ENCODE measurements at places on chromosomes 7 and 10. TPM values are rescaled to one million over a fixed set of nuclear protein-coding genes. Genes with fewer than 3 reads are reported as not detected.
A peak's percentile ranks its signal among the peaks of the same experiment; 100 is the strongest.

SORBS1 gene
- total RNA-seq = 31.4 TPM

HGF gene
- total RNA-seq = 4.9 TPM

- H3K27ac ChIP-seq = no peak overlapping the region
- H3K4me1 ChIP-seq = no peaks in the 10 kb centered on the region
- no peak for DNase-seq
- H3K36me3 ChIP-seq = peaks cover 20% of the 10 kb centered on the region
Measured at GRCh38 chr10:97483921-97484320, 14.3 kb downstream of the MMS19 start.

- H3K27me3 ChIP-seq = no peaks in the 10 kb centered on the region
- no peak overlapping the region for H3K27ac ChIP-seq
- peak; percentile 27 for DNase-seq
- no peaks in the 10 kb centered on the region for H3K36me3 ChIP-seq
- H3K4me3 ChIP-seq = no peak overlapping the region
Measured at GRCh38 chr10:79344502-79345195, 2.6 kb upstream of the PPIF start.

GRCh38 chr10:30763918-30764317 lies 134.4 kb upstream of the LYZL2 start:
- peaks cover 7% of the 10 kb centered on the region for H3K27me3 ChIP-seq
- no peak overlapping the region for H3K4me3 ChIP-seq
- H3K36me3 ChIP-seq = no peaks in the 10 kb centered on the region
- DNase-seq = no peak
- H3K4me1 ChIP-seq = peaks cover 5% of the 10 kb centered on the region
- no peak overlapping the region for H3K27ac ChIP-seq

DNA sequence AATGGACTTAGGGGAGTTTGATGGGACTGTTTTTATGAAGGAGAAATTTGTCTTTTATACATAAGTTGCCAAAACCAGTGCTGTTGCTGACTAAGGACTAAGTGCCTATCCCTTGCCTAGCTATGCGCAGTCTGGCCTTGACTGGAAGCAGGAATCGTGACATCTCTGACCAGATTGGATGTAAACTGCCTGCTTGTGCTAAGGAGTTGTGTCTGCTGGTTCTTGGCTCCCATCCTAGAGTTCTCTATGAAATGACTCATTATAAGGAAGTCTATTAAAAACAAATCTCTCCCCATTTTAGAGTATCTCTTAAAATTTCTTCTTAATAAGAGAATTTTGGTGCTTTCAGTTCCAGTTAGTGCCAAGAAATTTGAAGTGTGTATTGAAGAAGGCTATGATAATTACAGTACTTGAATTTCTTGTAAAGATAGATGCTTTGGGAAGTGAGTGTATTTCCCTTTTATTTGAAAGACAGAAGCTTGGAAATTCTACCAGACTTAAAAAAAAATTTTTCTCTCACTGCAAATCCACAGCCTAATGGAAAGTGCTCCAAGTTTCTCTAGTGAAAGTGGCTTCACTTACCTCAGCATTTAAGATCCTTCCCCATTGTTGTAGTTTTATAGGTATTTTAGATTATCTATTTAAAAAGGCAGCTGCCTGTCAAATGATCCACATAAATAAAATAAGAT lies 77.6 kb downstream of the BICC1 start:
- H3K27ac ChIP-seq = no peak overlapping the region
- H3K4me1 ChIP-seq = no peaks in the 10 kb centered on the region
- DNase-seq = no peak
- no peaks in the 10 kb centered on the region for H3K36me3 ChIP-seq
- no peaks in the 10 kb centered on the region for H3K27me3 ChIP-seq
